CD4-positive, alpha-beta memory T cell (primary cell): ENCODE measurements at places on chromosomes 11 and 22.
A peak's percentile ranks its signal among the peaks of the same experiment; 100 is the strongest.

GRCh38 chr22:27381552-27381951, 420.0 kb downstream of the MN1 start:
- DNase-seq = no peak

- no peak for DNase-seq
Measured at GRCh38 chr11:14418801-14419417, 59.9 kb upstream of the RRAS2 start.

DNA sequence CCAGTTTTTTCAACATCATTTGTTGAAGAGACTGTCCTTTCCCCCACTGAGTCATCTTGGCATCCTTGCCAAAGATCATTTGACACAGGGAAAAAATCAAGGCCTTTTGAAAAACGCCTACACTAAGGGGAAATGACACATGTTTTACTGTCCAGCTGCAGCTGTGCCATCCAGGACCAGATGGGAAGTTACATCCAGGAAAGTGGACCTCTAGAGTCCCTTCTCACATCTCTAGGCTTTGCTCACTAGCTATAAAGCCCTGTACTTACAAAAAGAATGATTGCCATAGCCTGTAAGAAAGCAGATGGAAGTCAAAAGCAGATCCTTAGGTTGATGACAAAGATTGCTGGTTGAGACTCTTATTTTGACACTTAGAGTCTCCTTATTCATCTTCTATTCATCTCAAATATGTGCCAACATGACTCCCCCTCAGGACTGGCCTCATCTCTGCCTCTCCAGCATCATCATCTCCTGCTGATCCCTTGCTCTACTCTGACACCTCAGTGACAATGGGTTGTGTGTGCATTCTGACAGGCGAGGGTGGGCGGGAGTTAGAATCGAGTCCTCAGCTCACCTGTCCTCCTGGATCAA, 22.8 kb downstream of the OSBP2 start:
- DNase-seq = no peak

- no peak for DNase-seq
Measured at GRCh38 chr11:63770763-63771162, 2.2 kb upstream of the ZFTA start.

DNA sequence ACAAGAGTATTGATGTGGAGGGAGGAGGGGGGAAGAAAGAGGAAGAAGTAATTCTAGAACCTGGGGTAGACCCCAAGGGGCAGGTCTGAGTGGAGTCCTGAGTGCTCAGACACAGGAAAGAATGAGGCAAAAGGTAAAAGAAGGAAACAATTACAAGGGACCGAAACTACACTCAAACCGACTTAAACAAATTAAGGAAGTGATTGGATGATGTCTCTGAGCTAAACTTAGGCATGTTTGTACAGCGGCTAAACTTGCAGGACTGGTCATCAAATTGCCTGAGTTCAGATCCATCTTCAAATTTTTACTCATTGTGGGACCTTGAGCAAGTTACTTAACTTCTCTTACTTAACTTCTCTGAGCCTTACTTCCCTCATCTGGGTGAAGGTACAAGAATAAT, 86.3 kb upstream of the LRRC55 start:
- DNase-seq = no peak

GRCh38 chr22:49567899-49568750, 259.5 kb downstream of the BRD1 start:
- DNase-seq = no peak

- DNase-seq = peak; percentile 32
Measured at GRCh38 chr11:60914633-60915247, 782 bp downstream of the TMEM109 start.

DNA sequence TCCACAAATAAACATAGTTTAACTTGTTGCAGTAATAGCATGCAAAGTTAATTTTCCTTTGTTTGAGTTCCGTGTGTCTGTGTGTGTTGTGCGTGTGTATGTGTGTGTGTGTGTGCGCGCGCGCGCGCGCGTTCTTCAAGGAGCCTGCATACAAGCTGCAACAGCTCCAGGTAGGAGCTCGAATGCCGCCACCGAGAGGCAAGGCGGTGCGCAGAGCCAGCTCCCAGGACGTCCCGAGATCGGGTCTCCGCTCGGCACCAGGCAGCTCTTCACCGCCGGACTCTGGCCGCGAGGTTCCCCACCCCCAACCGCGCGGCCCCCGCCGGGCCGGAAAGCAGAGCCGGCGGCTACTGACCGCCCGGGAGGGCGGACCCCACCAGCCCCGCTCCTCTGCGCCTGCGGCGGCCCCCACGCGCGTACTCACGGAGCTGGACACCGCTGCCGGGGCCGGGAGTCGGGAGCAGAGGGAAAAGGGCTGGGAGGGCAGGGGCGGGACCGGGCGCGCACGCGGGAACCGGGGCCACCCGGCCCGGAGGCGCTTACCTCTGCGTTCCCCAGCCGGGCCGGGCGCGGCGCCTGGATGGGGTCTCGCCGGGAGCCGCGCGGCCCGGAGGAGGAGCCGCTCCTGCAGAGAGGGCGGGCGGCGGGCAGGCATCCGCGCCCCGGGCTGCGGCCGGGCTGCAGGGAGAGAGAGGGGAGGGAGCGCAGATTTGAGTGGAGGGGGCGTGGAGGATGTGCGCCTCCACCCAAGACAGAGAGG, 40.4 kb upstream of the AKIP1 start:
- no peak for DNase-seq

GRCh38 chr11:132744771-132745170, 787.5 kb downstream of the OPCML start:
- no peak for DNase-seq

GRCh38 chr11:66280428-66280827, 2.5 kb downstream of the CNIH2 start:
- no peak for DNase-seq

DNA sequence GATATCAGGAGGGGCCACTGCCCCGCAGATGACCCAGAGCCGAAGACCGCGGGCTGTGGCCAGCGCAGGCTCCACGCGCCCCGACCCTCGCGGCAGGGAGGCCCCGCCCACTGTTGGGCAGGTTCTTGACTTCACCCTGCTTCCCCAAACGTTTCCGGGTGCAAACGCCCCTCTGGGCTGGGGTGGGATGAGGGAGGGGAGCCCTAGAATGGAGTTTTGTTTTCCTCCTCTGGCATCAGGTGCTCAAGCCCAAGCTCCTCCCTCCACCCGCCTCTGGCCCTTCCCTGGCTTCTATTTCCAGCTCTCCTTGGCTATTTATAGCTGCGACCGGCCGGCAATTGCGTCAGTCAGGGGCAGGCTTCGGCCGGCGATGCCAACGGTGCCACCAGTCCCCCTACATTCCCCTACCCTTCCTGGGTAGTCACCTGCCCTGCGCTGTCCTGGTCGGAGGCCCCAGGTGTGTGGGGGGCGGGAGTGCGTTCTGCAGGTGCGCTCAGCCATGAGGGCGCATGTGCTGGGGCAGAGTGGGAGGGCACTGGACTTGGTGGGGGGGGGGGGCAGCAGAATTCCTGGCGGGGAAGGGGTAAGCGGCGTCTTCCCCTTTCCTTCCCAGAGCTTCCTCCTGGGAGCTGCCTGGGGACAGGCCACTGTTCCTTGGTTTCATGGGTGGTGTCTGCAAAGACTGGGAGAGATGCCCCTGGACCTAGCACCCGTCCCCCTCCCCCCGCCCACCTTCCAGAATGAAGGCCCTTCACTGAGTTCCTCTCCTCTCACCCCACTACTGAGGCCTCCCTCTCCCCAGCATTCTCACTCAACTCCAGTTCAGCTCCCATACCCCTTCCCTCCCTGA, 23.6 kb downstream of the DUSP8 start:
- DNase-seq = no peak

DNA sequence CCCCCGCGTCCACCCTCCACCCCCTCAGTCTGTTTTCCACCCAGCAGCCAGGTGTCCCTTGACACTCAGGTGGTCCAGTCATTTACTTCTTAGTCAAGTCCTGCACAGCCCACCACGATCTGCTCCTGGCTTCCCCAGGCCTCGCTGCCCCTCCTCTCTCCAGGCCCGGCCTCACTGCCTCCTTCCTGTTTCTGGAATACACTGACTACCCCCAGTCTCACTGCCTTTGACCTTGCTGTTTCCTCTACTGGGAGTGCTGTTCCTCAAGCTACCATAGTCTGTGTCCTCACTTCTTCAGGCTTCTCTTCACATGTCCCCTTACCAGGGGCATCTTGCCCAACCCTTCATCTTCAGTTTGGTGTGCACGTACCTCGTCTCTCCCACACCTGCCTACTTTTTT, 7.4 kb downstream of the MCM5 start:
- no peak for DNase-seq

DNA sequence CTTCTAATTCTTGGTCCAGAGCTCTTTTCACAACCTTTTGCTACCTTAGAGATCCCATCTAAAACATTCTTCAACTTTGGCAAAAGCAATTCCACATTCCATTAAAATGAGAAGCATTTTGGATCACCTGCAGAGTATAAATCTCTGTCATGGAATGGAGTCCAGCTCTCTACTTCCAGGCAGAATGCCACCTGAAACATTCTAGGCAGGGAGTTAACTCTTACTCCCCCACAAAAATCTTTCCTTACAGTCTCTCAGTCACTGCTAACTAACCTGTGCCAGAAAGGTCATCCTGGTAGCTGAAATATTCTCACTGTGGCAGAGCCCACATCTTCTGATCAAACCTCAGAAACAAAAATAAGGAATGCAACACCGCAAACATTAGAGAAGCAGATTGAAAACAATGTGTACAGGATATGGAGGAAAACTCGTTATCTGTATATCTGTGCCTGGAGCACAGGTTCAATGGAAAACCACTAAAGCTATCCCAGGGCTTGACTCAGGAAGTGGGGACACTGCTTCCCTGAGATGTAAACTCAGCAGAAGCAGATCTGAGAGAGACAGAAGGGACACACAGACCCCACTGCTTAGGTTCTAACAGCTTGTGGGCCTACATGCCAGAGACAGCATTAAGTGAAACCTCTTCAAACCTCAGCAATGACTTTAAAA, 78.9 kb downstream of the KCNC1 start:
- no peak for DNase-seq

- peak; percentile 29 for DNase-seq
Measured at GRCh38 chr22:23591201-23591791, 11.2 kb upstream of the IGLL1 start.

- no peak for DNase-seq
Measured at GRCh38 chr22:42696331-42696967, 24.2 kb downstream of the A4GALT start.

DNA sequence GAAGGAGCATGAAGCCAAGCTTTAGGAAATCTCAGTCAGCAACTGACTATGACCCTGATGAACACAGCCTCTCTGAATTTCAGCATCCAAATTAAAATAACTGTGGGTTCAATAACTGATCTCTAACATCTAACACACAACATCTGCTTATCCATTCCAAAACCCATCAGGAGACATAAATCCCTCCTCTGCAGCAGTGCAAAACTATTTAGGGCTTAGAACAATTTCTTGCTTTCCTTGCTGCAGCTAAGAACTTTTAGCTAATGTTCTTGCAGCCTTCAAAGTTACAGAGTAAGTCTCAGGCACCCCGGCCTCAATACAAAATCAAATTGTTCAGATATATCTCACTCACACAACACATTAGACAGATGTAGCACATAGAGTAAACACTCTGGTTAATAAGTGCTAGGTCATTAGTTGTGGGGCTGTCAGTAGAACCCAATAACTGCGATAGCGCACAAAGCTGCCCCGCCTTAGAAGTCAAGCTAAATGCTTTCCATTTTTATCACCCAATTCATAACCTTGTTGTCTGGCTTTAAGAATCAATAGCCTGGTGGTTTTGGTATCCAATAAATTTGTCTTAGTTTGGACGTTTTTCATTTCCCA, 139.6 kb downstream of the LARGE1 start:
- DNase-seq = no peak

DNA sequence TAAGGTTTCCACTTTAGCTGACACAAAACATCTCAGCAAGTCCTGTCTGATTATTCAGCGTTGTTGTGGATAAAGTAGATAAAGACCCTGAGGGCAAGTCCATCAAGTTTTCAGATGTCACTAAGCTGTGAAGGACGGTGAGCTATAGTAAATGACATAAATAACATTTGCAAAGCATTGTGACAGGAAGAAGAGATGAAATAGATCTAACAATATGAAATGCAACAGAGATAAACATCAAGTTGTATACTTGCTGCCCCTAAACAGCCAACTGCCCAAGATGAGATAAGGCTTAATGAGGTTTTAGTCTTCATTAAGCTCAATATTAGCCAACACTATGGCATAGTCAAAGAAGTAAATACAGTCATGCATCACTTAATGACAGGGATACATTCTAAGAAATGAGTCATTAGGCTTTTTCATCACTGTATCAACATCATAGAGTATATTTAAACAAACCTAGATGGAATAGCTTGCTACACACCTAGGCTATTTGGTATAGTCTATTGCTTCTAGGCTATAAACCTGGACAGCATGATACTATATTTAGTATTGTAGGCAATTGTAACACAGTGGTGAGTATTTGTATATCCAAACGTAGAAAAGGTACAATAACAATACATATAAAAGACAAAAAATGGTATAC, 625.1 kb upstream of the ANO5 start:
- DNase-seq = no peak

DNA sequence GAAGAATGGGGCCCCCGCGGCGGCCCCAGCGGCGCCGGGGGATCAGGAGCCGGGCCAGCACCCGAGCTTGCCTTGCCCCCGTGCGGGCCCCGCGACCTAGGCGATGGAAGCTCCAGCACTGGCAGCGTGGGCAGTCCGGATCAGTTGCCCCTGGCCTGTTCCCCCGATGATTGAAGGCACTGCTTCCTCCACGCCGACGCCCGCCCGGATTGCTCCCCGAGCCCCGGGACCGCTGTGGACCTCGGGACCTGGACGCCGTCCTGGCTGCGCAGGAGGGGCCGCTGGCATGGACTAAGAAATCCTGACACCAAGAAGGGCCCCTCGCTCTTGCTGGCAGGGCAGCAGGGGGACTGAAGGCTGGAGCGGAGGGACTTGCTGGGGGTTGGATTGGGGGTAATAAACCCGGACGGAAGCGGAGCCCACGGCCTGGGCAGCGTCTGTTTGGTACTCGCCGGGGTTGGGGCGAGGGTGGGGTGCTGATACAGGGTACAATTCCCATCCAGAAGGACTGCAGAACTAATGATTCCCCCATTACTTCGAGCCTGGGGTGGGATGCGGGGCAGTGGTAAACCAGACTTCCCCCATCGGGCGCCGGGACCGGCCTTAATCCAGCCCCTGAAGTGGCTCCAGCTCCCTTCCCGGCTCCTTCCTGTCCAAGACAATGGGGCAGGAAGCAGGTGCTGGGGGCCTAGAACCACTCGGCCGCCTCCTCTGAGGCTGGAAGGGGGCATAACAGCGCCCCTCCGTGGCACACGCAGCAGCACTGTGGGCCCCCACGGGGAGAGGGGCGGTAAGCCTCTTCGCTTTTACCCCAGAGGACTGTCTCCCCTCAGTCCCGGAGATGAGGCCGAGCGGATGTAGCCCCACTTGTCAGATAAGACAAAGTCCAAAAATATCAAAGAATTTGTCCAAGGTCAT, 1.0 kb downstream of the CCDC85B start:
- DNase-seq = no peak

DNA sequence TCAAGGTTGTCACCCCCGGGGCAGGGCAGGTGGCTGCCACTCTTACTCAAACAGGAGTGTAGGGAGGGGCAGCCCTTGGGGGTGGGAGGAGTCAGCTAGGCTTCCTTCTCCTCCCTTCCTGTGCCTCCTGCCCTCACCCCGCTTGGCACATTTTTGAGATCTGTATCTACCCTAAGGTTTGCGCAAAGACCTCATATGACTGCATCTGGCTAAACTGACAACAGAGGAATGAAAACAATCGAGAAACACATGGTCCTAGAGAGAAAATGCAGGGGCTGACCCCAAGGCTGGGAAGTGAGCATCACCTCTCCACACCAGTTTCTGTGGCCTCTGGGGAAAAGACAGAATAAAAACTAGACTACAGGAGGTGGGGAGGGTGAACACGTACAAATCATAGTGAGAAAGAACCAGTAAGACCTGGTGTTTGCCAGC, 28.1 kb downstream of the IGSF9B start:
- DNase-seq = peak; percentile 66

- DNase-seq = no peak
Measured at GRCh38 chr11:69868871-69869270, 49.7 kb upstream of the FGF3 start.

- DNase-seq = no peak
Measured at GRCh38 chr11:125350206-125351032, 145.6 kb downstream of the FEZ1 start.
